Fibroblast of upper back skin (primary cell): ENCODE measurements at places on chromosomes 1 and 21.
A peak's percentile ranks its signal among the peaks of the same experiment; 100 is the strongest.

DNA sequence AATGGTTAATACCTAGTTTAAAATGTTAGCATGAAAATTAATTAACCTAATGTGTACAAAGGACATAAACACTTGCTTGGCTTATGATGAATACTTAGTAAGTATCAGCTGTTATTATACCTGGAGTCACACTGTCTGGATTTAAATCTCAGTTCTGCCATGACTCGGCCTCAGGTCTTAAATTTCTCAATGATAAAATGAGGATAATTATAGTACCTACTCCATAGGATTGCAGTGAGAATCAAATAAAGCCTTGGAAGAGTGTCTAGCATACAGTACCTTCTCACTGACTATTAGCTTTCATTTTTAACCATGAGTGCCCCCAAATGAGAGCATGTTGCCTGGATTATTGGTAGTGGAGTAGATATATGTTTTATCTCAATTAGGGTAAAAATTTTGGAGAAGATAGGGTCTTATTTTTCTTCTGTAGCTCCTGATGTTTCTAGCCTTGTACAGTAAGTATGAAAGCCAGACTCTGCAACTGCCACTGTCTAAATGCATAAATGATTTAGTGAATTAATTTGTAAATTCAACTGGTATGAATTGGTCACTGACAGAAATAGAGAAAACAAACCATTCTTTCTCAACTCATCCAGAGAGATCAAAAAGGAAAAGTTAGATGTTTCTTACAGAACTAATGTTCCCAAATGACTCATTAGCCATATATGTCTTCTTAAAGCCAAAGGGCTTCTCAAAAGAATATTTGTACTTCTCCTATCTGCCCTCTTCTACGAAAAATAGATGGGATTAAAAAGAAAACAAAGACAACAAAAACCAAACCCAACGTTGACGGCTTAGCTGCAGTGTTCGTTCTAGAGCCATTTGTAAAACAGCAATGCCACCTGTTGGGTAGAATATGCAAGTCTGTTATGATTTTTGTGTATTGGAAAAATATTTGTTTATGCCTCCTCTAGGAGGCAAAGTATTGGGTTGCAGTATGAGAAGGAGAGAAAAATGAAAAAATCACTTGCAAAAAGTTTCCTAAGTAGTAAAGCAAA is 53.8 kb upstream of the MROH9 start:
- DNase-seq: peak; percentile 43

GRCh38 chr1:247530785-247531184 is 5.5 kb downstream of the OR2C3 start:
- DNase-seq: no peak

DNA sequence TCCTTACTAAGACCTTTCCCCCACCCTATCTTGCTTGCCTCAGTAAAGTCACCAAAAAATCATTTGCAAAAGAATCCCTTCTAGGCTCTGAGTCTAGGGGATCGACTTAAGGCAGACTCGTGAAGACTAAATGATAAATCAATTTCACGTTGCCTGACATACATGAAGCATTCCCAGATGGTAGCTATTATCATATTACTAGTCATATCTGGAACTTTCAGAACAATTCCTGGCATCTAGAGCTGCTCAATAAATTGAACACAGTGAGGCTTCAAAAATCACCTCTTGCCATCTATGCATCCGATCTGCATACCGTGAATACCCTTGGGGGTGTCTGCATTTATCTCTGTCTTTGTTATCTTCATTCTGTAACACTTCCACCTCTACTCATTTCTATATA is 49.6 kb upstream of the DAB1 start:
- peak; percentile 79 for DNase-seq

GRCh38 chr1:155043301-155043702 is 7.8 kb upstream of the ADAM15 start:
- DNase-seq: no peak

- no peak for DNase-seq
Observed at GRCh38 chr1:36759355-36759754, 275.0 kb downstream of the GRIK3 start.

DNA sequence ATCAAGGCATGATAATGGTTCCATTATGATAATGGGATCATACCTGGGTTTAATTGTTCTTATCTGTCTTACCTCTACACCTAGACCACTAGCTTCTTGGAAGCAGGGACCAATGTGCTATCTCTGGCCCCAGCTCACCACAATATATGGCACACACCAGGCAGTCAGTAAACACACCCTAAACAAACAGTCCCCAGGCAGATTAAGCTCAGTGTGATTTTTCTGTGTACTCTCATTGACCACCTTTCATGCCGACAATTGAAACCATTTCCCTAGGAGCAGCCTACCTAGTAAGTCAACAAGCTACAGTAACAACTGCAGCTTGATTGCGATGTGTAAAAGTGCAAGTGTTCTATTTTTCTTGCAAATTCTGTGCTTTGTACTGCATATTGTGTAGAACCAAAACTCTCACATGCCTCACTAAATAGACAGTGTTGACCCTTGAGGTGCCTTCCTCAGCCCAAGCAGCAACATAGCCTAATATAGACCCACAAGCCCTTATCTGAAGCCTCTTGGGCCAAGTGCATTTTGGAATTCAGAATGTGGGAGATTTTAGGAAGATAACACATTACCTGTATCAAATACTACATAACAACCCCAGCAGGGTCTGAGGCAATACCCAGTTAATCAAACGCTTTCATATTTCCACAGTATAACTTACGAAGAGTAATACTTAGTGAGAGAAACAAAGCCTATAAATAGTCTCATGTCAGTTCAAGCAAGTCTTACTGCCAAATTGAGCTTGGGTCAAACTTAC is 32.0 kb downstream of the INPP5B start:
- no peak for DNase-seq

- DNase-seq: peak; percentile 20
Observed at GRCh38 chr1:232627645-232628334, 2.1 kb downstream of the SIPA1L2 start.

DNA sequence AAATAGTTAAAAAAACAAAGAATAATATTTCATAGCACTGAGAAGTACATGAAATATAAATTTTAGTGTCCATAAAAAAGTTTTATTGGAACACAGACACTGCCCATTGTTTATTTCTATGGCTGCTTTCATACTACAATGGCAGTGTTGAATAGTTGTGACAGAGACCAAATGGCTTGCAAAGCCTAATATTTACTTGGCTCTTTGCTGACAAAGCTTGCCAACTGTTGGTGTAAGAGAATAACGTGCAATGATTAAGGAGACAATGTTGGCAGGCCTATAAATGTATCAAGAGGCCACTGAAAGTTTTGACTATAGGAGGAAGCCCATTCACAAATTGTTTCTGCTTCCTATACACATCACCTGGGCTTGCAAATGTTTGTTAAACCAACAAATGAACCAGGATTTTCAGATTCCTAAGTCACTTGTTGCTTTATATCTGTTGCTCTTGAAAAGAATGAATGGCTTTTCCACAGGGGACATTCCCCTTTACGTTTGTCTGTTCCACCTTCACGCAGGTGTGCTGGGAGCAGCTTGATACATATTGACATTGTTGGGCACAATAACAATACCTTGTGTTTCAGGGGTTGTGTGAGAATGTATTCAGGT is 5.5 kb upstream of the ST6GALNAC3 start:
- DNase-seq: no peak

DNA sequence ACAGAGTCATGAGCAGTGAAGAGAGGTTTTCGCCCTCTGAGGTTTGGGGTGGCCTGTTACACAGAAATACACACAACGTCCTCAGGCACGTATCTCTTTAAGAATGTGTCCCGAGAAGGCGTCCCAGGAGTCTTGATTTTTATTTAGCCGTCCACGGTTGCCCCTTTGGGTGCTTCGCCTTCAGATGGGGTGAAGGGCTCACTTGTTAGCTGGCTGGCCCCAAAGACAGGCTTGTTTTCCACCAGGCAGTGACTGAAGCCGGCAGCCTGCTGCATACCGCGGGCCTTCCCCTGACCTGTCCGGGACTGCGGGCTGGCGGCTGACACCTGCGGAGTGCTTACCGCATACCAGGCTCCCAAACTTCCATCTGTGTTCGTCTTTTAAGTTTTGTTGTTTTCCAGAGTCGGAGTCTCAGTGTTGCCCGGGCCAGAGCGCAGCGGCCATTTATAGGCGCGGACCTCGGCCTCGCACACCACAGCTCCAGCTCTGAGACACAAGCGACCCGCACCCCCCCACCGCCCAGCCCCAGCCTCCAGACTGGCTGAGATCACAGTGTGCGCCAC is 1.6 kb upstream of the ADARB1 start:
- no peak for DNase-seq

GRCh38 chr1:224205438-224205840 is 22.4 kb downstream of the DEGS1 start:
- DNase-seq: peak; percentile 83

- DNase-seq: no peak
Observed at GRCh38 chr1:37085393-37085792, 51.1 kb upstream of the GRIK3 start.
